Daoy (cell line): ENCODE measurements at places on chromosomes 5 and 9.

DNA sequence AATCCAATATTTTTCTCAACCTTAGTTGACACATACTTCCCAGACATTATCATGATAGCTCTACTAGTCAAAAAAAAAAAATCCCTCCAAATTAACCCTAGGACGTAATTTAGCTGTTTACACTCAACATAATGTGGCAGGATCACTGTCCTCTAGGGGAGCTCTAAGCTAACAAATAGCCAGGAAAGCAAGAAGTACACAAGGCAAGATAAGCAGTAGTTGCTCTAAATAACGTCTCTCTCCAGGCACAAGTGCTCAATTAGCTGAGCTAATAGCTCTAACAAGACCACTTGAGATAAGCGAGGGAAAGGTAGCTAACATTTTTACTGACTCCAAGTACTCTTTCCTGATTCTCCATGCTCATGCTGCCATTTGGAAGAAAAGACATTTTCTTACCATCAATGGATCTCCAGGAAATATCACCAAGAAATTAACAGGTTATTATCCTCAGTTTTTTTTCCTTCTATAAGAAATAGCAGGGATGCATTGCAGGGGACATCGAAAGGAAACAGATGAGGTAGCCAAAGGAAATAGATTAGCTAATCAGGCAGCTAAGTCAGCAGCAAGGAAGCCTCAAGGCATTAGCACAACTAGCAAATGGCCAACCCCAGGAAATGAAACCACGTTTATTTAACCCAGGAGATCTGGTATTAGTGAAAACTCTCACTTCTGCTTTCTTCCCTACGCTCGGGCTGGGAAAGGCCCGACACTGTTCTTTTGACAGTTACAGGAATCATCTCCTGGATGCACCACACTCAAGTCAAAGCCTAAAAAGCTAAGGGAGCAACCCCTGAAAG is 614.1 kb downstream of the PTPRD start:
- DNase-seq: peak; percentile 9

- no peak for DNase-seq
Observed at GRCh38 chr5:120624021-120624563, 160.0 kb downstream of the PRR16 start.

- DNase-seq: no peak
Observed at GRCh38 chr9:71626395-71626794, 141.9 kb downstream of the CEMIP2 start.

GRCh38 chr5:39201160-39201780 is 18.1 kb downstream of the FYB1 start:
- no peak for DNase-seq
